Activated CD8-positive, alpha-beta T cell treated with anti-CD3 and anti-CD28 coated beads for 36 hours (primary cell): ENCODE measurements at places on chromosomes 1 and 21. TPM values are rescaled to one million over a fixed set of nuclear protein-coding genes. Genes with fewer than 3 reads are reported as not detected.
A peak's percentile ranks its signal among the peaks of the same experiment; 100 is the strongest.

The PCP4L1 gene
- 0.18 TPM for total RNA-seq

The COL16A1 gene
- 0.34 TPM for total RNA-seq

The KANK4 gene
- not detected for total RNA-seq

The CAPZA1 gene
- 220 TPM for total RNA-seq

DNA sequence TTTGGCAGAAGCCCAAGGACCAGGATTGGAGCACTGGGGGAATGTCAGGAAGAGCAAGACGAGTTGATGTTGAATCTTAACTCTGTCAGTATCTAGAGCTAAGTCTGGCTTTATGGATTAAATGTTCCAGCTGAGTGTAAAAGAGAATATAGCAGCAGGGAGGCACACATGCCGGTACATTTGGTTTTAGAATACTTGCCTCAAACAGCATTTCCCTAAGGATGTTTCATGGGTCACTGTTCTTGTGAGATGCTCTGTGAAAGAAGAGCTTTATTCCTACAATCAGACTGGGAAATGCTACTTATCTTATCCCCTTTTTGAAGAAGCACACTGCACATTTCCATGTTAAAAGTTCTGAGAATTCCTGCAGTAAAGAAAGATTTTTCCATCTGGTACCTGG is 440.3 kb upstream of the B3GALT2 start:
- H3K27ac ChIP-seq, result no peak overlapping the region
- DNase-seq, result no peak
- H3K4me1 ChIP-seq, result no peaks in the 10 kb centered on the region
- no peaks in the 10 kb centered on the region for H3K27me3 ChIP-seq
- no peaks in the 10 kb centered on the region for H3K36me3 ChIP-seq

DNA sequence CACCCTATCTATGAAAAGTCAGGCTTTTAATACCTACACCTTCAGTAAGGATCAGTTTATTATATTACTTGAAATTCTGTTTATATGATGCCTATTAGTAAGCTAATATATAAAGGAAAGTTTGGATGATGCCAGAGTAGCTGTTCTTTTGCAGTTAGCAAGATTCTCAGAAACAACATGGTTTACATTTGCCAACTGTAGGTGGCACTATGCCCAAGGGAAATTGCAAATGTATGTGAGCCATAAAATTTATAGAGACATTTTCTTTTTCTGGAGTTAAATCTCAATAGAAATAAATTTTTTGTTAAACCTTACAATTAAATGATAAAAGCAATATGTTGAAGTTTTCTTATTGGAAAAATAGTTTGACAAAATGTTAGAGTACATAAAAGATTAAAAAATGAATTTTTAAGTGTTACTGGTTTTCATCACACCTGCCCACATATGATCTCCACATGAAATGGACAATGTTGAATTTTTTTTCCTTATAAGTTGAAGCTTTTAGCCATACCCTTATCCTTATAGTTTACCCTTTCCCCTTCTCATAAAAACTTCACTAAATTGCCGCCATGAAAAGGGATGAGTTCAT is 32.1 kb upstream of the EPHX4 start:
- H3K27me3 ChIP-seq, result peaks cover 1% of the 10 kb centered on the region
- H3K27ac ChIP-seq, result no peak overlapping the region
- H3K4me3 ChIP-seq, result no peak overlapping the region
- no peaks in the 10 kb centered on the region for H3K36me3 ChIP-seq
- no peaks in the 10 kb centered on the region for H3K4me1 ChIP-seq
- DNase-seq, result peak; percentile 57

The PADI4 gene
- 1.8 TPM for total RNA-seq

DNA sequence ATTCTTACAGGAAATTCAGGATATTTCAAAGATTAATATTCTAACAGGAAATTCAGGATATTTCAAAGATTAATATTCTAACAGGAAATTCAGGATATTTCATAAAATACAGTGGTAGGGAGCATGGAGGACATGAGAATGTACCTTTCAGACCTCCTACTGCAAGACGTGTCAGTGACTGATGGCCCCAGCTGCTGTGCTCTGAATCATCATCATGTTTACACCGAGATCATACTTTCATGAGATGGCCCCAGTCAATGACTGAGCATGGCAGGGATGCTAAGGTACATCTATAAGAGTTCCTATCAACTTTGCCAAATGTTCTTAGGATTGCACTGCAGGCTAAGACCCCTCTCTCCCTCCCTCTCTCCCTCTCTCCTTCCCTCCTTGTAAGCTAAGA is 69.0 kb downstream of the HFM1 start:
- no peaks in the 10 kb centered on the region for H3K36me3 ChIP-seq
- H3K4me1 ChIP-seq, result no peaks in the 10 kb centered on the region
- H3K27me3 ChIP-seq, result peaks cover 18% of the 10 kb centered on the region
- no peak overlapping the region for H3K4me3 ChIP-seq

The LCE3E gene
- total RNA-seq, result not detected

GRCh38 chr1:53144201-53144600 is 1.8 kb upstream of the SLC1A7 start:
- DNase-seq, result no peak
- no peaks in the 10 kb centered on the region for H3K36me3 ChIP-seq
- no peak overlapping the region for H3K27ac ChIP-seq
- no peaks in the 10 kb centered on the region for H3K4me1 ChIP-seq
- no peaks in the 10 kb centered on the region for H3K27me3 ChIP-seq
- H3K4me3 ChIP-seq, result no peak overlapping the region

The PYHIN1 gene
- total RNA-seq, result 7.0 TPM

DNA sequence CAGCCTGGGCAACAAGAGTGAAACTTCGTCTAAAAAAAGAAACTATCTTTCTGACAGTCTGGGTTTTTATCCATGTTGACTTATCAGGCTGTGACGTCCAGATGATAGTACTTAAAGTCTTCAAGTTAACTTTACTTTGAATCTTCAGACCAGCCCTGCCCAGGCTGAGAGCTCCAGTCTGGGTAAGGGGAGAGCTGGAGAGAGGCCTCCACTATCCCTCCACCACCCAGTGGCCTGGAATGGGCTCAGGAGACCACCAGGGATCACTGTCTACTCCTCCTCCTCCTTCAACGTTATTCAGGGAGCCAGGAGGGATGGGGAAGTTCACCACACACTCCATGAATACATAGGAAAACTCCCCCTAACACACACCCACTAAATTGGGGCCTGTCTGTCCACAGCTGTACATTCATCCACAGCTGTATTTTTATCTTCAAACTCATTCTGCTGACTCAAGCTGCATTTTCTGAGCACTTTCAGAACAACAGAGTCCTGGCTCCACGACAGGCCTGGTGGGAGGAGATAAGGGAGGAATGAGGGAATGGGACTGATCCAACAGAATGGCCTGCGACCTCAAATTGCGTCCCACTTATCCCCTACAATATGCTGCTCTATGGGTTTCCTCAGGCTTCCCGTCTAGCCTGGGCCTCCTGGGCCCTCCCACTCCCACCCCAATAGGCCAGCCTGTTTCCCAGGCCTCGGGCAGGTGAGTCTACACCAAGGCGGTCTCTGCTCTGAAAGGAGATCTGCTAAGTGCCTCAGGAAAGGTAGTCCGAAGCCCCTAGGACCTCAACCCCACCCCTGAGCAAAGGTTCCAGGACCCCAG is 1.8 kb downstream of the SLC45A3 start:
- no peaks in the 10 kb centered on the region for H3K36me3 ChIP-seq
- peaks cover 11% of the 10 kb centered on the region for H3K27me3 ChIP-seq
- H3K4me3 ChIP-seq, result peak overlapping the region; percentile 72
- H3K27ac ChIP-seq, result no peak overlapping the region
- peaks cover 12% of the 10 kb centered on the region for H3K4me1 ChIP-seq
- DNase-seq, result no peak

DNA sequence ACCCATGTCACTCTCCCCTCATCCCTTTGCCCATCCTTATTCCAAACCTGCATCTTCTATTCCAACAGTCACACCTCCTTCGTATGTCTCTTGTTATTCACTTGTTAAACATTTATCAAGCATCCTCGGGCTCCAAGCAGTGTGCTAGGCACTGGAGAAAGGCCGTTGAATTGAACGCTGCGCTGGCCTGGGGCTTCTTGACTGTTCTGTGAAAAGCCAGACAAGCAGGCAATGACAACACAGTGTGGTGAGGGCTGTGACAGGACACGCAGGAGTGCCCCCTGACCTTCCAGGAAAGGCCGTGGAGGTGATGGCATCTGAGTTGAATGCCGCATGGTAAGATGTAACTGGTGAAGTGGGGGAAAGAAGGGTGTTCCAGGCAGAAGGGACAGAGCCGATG is 19.2 kb downstream of the ETV3 start:
- no peaks in the 10 kb centered on the region for H3K27me3 ChIP-seq
- peaks cover 12% of the 10 kb centered on the region for H3K36me3 ChIP-seq
- no peak for DNase-seq
- no peak overlapping the region for H3K27ac ChIP-seq
- H3K4me1 ChIP-seq, result peaks cover 6% of the 10 kb centered on the region

DNA sequence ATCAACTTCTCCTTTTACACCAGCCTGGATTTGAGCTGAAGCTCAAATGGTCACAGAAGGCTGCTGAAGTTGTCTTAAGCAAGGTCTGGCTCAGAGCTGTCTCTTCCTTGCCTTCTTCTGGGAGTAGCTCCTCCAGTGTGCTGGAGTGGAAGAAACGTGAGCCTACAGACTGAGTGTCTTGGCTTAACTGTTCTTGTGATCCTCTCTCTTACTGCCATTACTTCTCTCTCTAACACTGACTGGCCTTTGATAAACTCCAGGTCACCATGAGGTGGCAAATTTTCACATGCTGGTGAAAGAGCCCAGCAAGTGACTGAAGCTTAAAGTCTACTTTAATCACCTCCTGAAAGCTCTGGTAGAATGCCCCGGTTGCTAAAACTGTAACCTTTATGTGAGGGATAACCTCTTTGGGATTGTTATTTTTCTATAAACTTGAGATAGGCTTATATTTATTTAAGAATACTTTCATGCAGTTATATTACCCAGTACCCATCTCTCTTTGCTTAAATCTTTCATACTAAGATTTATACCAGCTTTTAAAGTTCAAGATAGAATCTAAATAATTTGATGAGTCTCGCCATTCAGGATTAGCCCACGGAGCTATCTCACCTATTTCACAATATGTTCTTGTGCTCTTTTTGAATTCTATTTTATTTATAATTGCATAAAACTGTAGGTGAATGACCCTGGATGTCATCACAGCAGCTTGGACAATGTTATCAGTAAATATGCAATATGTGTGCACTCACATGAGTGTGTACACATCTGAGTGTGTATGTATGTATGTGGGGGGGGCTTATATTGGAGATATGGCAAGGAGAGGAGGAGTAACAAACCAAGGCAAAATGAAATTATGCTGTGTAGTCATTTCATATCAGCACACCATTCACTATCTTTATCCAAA is 924.0 kb downstream of the LTN1 start:
- no peaks in the 10 kb centered on the region for H3K36me3 ChIP-seq
- no peak for DNase-seq
- H3K4me1 ChIP-seq, result peaks cover 2% of the 10 kb centered on the region
- H3K27me3 ChIP-seq, result peaks cover 5% of the 10 kb centered on the region

DNA sequence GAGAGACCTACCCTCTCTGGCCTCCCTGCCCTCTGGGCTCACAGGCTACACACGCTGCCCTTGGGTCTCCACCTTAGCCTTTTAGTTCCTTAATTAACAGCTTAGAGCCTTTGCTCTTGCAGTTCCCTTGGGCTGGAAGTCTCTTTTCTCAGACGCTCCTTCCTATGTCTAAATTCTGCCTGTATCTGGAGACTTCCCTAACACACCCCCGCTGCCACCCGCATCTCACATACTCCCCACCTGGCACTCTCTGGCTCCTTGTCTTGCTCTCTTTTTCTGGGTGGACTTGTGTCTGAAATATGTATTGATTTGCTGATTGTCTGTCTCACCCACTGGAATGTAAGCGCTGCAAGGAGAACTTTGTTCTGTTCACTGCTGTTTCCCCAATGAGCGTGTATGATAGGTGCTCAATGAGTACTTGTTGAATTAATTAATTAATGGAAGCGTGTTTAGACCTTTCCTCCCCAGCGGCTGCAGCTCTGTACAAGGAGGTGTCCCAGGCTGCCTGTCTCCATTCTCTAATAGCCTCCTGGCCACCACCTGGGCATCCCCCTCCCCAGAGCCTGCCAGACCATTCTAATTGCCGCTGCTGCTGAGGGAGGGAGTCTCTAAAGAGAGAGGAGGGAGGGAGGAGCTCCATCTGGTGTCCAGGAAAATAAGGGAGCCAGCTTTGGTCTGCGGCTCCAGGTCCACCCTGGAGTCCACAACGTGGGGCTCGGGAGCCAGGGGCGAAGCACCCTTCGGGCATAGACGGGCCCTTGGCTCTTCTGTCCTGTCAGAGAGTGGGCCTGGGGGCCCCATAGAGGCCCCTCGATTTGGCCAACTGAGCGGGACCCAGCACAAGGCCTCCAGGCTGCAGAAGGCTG is 95.4 kb downstream of the RNF220 start:
- H3K4me1 ChIP-seq, result no peaks in the 10 kb centered on the region
- no peaks in the 10 kb centered on the region for H3K36me3 ChIP-seq
- H3K27ac ChIP-seq, result no peak overlapping the region
- no peaks in the 10 kb centered on the region for H3K27me3 ChIP-seq
- DNase-seq, result no peak

DNA sequence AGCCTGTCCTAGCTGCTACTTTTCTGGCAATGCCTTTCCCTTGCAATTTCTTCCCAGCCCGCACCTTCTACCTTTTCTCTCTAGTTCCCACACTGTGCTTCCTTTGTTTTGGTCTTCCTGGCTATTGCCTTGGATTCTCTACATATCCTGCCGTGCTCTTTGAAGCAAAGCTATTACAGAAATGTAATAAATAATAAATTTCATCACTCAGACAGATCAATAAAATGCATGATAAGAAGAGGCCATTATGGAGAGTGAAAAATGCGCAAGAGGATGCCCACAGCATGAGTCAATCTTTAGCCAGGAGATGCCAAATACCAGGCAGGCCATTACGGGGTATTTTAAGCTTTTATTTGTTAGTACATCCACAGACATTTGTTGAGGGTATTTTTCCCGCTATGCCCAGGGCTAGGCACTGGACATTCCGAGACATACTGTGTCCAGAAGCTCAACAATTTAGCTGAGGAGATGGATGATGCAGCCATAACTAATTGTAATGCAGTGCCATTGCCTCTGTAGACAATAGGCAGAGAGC is 163.6 kb downstream of the ST6GALNAC3 start:
- H3K4me3 ChIP-seq, result no peak overlapping the region
- no peak for DNase-seq
- no peaks in the 10 kb centered on the region for H3K36me3 ChIP-seq
- no peaks in the 10 kb centered on the region for H3K4me1 ChIP-seq

- no peak for DNase-seq
- peaks cover 2% of the 10 kb centered on the region for H3K27me3 ChIP-seq
- H3K4me1 ChIP-seq, result no peaks in the 10 kb centered on the region
- no peak overlapping the region for H3K27ac ChIP-seq
- H3K36me3 ChIP-seq, result no peaks in the 10 kb centered on the region
Observed at GRCh38 chr1:118115567-118116295, 69.3 kb downstream of the SPAG17 start.

DNA sequence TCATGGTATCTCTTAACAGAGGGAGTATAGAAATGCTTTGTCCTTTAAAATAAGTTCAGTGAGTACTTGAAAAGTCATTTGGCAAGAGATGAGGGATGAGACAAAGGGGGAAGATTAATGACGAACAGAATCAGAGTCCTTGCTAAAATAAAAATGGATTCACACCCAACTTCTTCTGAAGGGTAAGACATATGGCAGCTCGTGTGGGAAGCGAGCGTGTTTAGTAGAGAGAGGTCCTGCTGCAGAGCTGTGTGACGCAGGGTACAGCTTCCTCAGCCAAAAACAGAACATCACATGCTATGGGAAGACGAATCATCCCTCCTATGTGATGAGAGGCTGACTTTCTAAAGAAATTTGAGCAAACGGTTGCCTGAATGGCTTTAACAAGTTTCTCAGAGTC is 158.5 kb upstream of the LMO4 start:
- H3K27me3 ChIP-seq, result peaks cover 24% of the 10 kb centered on the region
- no peaks in the 10 kb centered on the region for H3K36me3 ChIP-seq
- H3K4me3 ChIP-seq, result no peak overlapping the region
- no peaks in the 10 kb centered on the region for H3K4me1 ChIP-seq

The SPATA45 gene
- not detected for total RNA-seq
